Placental pericyte (primary cell): ENCODE measurements at places on chromosomes 11 and 22. TPM values are rescaled to one million over a fixed set of nuclear protein-coding genes. Genes with fewer than 3 reads are reported as not detected.

The TMPRSS4 gene
- total RNA-seq = not detected in 2 replicates

The P2RX3 gene
- not detected in 2 replicates for total RNA-seq

The ST14 gene
- total RNA-seq = under 0.01 TPM in 1 of 2 replicates, not detected in the other

The SYT12 gene
- total RNA-seq = under 0.01 and 2.0 TPM in 2 replicates

The DCDC1 gene
- total RNA-seq = under 0.01 TPM in 1 of 2 replicates, not detected in the other

The LRRC74B gene
- 0.14 TPM in 1 of 2 replicates, not detected in the other for total RNA-seq

The SLC22A25 gene
- total RNA-seq = not detected in 2 replicates

The TTC28 gene
- 21.5 and 29.3 TPM in 2 replicates for total RNA-seq

The DDX25 gene
- total RNA-seq = not detected in 2 replicates

The GTSE1 gene
- 0.66 and 26.3 TPM in 2 replicates for total RNA-seq

The FAM76B gene
- total RNA-seq = 23.4 and 27.6 TPM in 2 replicates

The RBFOX2 gene
- 107 and 205 TPM in 2 replicates for total RNA-seq

The MAP6 gene
- 0.57 and 2.4 TPM in 2 replicates for total RNA-seq

The MS4A6A gene
- total RNA-seq = not detected in 2 replicates

The OR8D1 gene
- not detected in 2 replicates for total RNA-seq

The NCAPD3 gene
- 8.1 and 41.9 TPM in 2 replicates for total RNA-seq

The RCOR2 gene
- 1.5 and 1.6 TPM in 2 replicates for total RNA-seq

The FLRT1 gene
- 0.44 TPM in 1 of 2 replicates, not detected in the other for total RNA-seq

The NLRP14 gene
- 0.14 TPM in 1 of 2 replicates, not detected in the other for total RNA-seq

The ZBTB16 gene
- total RNA-seq = under 0.01 and 0.43 TPM in 2 replicates

The CSTPP1 gene
- 23.4 and 27.5 TPM in 2 replicates for total RNA-seq

The MS4A5 gene
- total RNA-seq = not detected in 2 replicates

The MAML2 gene
- 19.5 and 27.9 TPM in 2 replicates for total RNA-seq

The CYTH4 gene
- total RNA-seq = 0.86 TPM in 1 of 2 replicates, not detected in the other

The CHRM1 gene
- not detected in 2 replicates for total RNA-seq

The ASPHD2 gene
- total RNA-seq = 0.66 and 0.86 TPM in 2 replicates

The ALG8 gene
- total RNA-seq = 32.6 and 66.6 TPM in 2 replicates

The AGBL2 gene
- total RNA-seq = 0.43 and 4.4 TPM in 2 replicates
